ENCODE measurements at places on chromosomes 1 and 21.
A peak's percentile ranks its signal among the peaks of the same experiment; 100 is the strongest.

DNA sequence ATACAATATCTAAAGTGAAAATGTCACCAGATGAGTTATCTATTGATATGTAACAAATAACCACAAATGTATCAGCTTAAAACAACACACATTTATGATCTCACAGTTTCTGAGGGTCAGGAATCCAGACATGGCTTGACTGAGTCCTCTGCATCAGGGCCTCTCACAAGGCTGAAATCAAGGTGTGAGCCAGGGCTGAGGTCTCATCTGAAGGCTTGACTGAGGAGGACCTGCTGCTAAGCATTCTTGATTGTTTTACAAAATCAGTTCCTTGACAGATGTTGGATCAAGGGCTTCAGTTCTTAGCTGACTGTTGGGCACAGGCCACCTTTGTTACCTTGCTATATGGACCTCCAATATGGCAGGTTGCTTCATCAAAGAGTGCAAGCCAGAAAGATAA lies 483.7 kb downstream of the CAMTA1 start:
- no peak for DNase-seq

- no peak for DNase-seq
These were observed 24.2 kb downstream of the HSPA13 start for GRCh38 chr21:14358775-14359174.

DNA sequence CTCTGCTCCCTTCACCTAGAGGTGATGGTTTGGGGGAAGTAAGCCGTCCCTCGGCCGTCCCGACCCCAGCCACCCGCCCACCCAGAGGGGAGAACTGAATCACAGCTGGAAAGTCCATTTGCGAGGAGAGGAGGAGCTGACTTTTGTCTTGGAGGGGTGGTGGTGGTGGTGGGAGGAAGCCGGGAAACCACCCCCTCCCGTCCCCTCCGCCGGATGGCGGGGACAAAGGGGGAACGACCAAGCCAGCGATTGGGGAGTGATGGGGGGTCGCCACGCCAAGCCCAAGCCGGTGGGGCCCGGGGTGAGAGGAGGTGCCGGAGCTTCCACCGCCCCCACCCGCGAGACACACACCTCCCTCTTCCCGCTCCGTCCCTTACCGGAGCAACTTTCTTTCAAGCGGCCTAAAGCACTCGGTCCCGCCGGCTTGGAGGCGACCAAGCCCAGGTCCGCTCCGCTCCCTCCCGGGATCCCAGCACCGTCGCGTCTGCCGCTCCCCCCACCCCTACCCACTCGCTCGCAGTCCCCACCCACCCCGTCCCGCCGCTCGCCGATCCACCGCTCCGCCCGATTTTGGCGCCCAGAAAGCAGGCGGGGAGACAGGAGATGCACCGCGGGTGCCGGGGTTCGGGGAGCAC lies 540 bp downstream of the ARHGEF2 start:
- DNase-seq, result no peak

GRCh38 chr1:206786212-206786886 lies 14.1 kb upstream of the IL10 start:
- DNase-seq, result no peak

DNA sequence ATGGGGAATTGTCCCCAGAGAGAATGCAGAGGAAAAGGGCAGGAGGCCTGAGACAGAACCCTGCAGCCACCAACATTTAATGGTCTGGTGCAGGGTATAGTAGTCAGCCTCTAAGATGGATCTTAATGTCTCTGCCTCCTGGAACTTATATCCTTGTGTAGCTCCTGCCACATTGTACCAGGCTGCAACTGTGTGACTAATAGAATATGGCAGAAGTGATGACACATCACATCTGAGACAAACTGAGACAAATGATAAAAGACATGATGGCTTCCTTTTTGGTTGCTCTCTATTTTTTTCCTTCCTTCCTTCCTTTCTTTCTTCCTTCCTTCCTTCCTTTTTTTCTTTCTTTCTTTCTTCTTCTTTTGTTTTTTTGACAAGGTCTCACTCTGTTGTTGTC lies 37.1 kb upstream of the CYP4B1 start:
- DNase-seq, result no peak

DNA sequence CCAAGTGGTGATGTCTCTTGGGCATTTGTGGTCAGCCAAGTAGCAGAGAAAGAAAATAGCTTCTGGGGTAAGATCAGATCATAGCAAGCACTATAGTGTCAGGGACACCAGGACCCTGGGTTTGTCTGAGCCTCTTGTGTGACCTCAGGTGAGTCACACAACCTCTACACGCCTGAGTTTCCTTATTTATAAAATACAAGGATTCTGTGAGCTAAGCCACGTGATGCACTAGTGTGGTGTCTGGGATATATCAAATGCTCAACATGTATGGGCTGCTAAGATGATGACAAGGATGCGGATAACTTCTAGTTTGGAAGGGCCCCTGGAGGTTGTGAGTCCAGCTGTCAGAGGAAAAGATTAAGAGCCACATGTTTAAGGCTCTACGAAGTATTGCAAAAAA lies 24.5 kb upstream of the ZNF436 start:
- peak; percentile 71 for DNase-seq

DNA sequence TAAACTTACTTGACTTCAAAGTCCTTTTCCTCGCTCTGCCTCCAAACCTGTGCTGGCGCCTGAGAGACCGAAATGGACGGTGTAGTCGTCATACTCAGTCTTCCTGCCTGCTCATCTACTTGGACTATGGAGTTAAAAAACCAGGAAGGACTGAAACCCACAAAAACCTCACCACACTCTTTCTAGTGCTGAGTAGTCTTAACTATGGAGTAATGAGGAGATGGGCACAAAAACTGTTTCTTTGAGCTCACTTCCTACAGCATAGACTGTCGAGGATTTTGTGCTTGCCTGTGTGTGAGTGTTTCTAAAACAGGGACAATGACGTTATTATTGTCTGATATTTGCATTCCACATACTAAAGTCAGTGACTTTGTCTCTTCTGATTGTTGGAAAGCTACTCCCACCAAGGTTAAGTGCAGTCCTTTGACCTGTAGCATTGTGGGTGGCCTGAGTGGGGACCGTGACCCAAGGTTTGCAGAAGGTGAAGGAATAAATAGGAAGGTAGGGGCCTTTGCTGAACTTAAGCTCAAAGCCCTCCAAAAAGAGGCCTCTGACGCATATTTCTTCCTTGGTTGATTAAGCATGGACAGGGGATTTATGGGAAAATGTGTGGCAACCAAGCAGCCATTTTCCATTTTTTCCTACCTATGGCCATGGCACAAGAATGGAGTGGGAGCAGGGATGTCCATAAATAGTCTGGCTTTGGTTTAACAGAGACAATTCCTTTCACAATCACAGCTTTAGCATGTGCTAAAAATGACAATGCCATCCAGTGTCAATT lies 109.6 kb downstream of the ZBTB18 start:
- peak; percentile 77 for DNase-seq

DNA sequence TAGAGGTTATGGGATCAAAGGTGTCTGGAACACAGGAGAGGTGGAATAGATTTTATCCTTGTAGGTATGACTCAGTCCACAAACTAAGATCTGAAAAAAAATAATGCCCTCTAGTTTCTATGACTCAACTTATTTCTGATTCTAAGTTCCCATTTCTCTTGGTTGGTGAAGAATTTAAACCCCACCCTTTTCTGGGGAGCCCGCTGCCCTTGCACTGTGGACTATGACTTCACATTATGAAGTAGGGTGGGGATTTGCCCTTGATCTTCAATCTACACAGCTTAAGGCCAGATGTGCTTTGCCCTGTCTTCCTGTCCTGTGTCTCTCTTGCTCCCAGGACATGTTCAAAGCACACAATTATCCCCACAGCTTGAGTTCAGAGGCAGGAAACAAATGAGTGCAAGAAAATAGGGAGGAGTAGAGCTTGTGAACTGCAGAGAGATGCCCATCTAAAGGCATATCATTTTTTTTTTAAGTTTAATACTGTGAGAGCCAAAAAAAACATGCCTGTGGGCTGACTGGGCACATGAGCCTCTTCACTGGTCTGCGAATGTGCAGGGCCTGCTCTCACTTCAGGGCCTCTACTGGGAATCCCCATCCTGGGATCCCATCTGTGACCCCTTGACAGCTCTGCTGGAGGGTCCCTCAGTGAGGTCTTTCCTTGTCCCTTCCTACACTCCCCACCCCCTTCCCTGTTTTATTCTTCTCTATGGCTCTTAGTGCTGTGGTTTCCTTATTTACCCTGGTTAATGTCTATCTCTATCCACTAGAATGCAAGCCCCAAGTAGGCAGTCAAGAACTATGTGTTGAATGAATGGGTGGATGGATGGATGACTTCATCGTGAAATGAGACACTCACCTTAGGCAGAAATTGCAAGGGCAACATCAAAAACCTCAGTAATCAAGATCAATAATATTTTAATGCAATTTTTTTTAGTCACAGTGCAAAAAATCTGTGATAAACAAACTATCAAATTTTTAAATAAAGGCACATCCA lies 61.5 kb downstream of the CD58 start:
- peak; percentile 58 for DNase-seq

GRCh38 chr1:17970757-17971156 lies 136.8 kb upstream of the IGSF21 start:
- no peak for DNase-seq

- peak; percentile 21 for DNase-seq
These were observed 112.2 kb upstream of the COL6A1 start for GRCh38 chr21:45869121-45870007.

GRCh38 chr1:16960560-16961296 lies 19.7 kb downstream of the MFAP2 start:
- DNase-seq, result peak; percentile 67

- no peak for DNase-seq
These were observed 40.2 kb downstream of the STX6 start for GRCh38 chr1:180982422-180982821.

DNA sequence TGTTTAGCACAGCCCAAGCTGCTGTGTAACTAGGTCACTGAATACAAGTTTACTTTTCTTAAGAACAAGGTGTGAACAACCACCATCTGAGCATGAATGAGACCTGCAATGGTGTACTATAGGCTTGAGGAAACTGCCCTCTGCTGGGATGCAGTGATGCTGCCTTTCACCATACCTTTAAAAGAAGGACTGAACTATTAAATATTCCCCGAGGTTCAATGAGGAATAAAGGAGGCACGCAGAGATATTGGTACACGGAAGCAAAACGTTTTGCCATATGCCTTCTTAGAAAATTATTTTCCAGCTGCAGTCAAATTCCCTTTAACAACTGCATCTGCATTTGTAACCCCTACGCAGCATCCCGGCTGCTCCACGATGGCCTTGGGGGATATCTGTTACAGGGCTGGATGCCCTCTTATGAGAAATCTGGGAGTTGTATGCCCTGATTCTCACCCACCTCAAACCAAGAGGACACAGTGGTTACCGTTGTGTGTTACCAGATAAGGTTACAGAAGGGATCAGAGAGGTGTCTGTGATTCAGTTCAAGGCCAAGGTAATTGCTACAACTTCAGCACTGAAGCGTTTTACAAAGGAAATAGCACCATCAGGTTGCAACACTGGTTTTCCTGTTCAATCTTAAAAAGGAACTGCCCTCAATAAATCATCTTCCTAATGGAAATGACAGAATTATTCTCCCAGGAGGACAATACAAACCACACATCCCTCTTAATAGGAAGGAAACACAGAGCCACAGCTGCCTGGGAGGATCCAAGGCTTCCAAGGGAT lies 470.5 kb downstream of the LTN1 start:
- DNase-seq, result no peak

- DNase-seq, result no peak
These were observed 44.2 kb upstream of the EXOSC10 start for GRCh38 chr1:11143907-11144306.

- no peak for DNase-seq
These were observed 741 bp downstream of the DUSP10 start for GRCh38 chr1:221740993-221741702.

- DNase-seq, result no peak
These were observed 12.9 kb downstream of the NRIP1 start for GRCh38 chr21:15051644-15052458.

DNA sequence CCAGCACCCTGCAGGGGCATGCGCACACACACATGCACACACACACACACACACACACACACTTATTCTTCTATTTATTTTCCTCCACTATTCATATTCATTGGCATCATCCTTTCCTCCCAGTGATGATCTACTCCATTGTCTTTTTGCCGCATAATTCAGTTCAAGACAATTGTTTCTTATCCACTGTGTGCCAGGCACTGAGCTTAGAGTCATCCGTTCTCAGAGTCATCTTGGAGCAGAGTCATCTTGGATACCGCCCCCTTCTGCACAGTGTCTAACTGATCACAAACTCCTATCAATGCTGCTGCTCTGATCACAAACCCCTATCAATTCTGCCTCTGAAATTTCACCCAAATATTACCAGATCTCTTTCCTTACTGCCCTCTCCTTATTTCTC lies 102.8 kb upstream of the PROX1 start:
- DNase-seq, result no peak

- DNase-seq, result no peak
These were observed 366.8 kb downstream of the PTBP2 start for GRCh38 chr1:97088391-97088790.

GRCh38 chr1:107965110-107965991 lies at the start of gene VAV3:
TSS of gene VAV3 (minus strand) at chr1:107965180. CDS start at chr1:107964869, 311 bp downstream.
- DNase-seq, result peak; percentile 74

GRCh38 chr1:50123071-50123470 lies 14.4 kb downstream of the ELAVL4 start:
- no peak for DNase-seq

GRCh38 chr1:210588946-210589345 lies 260.2 kb downstream of the HHAT start:
- DNase-seq, result no peak

GRCh38 chr1:231410036-231410612 lies 12.0 kb downstream of the EGLN1 start:
- no peak for DNase-seq

DNA sequence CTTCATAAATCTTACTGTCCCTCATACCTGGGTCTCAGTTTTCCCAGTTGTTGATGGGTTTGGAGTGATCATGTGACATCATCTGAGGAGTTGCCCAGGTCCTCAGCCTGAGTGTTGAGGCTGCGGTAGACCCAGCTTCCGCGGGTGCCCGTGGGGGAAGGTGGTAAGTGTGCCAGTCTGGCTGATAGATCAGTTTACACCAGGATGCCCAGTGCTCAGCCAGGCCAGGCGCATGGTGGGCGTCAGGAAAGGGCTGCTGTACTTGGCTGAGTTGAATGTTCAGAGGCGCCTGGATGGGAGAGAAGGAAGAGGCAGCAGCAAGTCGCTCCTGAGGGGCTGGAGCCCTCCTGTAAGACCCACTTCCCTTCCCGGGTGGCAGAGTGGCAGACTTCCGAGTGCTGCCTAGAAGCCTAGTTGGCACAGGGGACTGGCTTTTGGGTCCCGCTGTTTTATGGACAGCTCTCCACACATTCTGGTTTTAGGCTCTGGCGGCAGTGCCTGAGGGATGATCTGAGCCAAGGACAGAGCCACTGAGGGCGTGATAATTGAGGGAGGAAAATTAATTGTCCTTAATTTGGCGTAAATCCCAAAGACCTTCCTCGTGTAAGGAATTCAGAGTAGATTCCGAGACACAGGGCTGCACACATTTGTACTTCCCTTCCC lies 35.8 kb downstream of the PTPRF start:
- DNase-seq, result no peak

GRCh38 chr1:3518256-3518655 lies 63.8 kb downstream of the ARHGEF16 start:
- no peak for DNase-seq

- DNase-seq, result no peak
These were observed 24.6 kb downstream of the EXTL2 start for GRCh38 chr1:100869996-100870395.

Data from T1000 (cell line).